ENCODE measurements at places on chromosomes 3 and 15. TPM values are rescaled to one million over a fixed set of nuclear protein-coding genes. Genes with fewer than 3 reads are reported as not detected.

ALDH1A2 gene
- not detected for total RNA-seq

- DNase-seq, result no peak
Measured at GRCh38 chr15:33858836-33859235, 109.5 kb upstream of the CHRM5 start.

DNA sequence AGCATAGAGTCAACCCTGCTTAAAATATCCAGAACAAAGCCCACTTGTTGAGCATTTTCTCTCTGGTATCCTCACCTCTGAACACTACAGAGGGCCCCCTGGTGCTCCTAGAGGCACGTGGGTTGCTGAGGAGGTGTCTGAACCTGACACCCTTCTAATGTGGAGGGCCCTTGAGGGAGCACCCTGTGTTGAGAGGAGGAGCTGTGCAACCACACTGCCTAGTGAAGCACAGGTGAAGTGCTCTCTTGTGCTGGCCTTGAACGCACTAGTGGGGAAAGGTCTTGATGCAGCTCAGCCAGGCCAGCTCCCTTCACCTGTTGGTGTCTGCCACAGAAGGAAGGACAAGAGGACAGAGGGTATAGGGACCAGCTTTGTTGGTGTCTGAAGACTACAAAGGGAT is 51.9 kb downstream of the CCK start:
- no peak for DNase-seq

- DNase-seq, result no peak
Measured at GRCh38 chr3:125460233-125460632, 59.8 kb downstream of the SNX4 start.

DNA sequence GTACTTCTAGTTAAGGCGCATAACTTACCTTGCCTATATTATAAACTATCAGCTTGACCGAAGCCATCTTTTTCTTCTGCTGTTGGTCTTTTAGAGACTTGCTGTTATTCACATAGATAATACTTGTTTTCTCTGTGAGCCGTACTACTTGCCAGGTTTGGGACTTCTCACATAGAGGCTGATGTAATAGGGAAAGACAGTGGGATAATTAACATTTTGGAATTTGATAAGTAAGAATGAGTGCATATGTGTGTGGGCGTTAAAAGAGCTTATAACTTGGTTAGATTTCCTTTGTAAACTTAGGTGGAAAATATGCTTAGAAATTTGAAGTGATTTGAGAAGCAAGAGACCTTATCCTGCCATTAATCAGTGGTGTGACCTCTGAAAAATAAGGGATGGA is 47.8 kb downstream of the FNDC3B start:
- no peak for DNase-seq

DNA sequence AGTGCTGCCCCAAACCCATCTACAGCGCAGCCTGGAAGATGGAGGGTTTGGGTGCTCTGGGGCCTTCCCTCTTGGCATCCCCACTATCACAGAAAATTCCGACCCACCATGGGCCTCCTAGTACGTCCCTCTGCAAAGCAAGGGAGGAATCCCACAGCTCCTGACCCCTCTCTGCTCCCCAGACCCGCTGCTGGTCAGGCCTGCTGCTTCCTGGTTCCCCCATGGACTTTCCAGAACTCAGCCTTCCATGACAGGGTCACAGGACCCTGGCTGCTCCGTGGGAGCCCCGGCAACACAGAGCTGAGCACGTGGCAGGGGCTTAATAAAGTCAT is 3.1 kb upstream of the LOXL1 start:
- no peak for DNase-seq

Measured in G401 (cell line).